ENCODE measurements at places on chromosomes 4 and X.

- DNase-seq: no peak
Measured at GRCh38 chrX:49064303-49064702, 5.5 kb downstream of the CCDC120 start.

DNA sequence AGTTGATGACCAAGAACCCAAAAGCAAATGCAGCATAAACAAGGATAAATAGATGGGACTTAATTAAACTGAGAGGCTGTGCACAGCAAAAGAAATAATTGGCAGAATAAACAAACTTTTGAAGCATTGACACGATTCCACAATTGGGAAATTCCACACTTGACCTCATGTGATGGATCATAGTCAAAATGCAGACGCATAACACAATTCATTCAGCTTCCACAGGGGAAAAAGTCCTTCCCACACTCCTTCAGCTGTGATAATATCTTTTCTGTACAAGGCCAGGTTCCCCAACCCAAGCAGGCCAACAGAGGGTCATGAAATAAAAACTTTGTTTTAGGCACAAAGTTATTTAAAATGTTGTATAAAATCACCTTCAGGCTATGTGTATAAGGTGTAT lies 66.6 kb upstream of the SLIT2 start:
- no peak for DNase-seq

- DNase-seq: no peak
Measured at GRCh38 chr4:104429150-104429741, 65.4 kb downstream of the CXXC4 start.

- no peak for DNase-seq
Measured at GRCh38 chrX:115459883-115460880, 100.8 kb upstream of the PLS3 start.

DNA sequence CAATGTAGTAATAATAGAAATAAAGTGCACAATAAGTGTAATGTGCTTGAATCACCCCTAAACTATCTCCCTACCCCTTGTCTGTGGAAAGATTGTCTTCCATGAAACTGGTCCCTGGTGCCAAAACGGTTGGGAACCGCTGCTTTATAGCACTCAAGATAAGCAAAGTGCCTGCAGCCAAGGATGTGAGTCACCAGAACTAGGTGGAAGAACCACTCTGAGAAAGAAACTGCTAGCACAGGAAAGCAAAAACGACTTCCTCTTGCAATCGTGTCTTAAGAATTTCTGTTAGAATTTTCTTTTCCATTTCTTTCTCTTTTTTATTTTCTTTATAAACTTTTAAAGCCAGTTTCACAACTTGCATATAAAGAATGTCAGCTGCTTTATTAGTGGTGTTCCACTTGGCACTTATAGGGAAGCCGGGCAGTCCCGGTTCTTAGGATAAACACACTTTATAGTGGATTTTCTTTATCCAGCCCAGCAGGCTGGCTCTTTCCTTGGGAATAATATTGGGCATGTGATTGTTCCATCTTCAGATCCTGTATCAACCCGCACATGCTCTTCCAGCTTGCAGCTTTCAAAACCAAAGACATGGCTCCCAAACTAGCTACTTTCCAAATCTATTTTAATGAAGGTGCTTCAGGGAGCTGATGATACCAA lies 32.3 kb upstream of the CXCL8 start:
- no peak for DNase-seq

DNA sequence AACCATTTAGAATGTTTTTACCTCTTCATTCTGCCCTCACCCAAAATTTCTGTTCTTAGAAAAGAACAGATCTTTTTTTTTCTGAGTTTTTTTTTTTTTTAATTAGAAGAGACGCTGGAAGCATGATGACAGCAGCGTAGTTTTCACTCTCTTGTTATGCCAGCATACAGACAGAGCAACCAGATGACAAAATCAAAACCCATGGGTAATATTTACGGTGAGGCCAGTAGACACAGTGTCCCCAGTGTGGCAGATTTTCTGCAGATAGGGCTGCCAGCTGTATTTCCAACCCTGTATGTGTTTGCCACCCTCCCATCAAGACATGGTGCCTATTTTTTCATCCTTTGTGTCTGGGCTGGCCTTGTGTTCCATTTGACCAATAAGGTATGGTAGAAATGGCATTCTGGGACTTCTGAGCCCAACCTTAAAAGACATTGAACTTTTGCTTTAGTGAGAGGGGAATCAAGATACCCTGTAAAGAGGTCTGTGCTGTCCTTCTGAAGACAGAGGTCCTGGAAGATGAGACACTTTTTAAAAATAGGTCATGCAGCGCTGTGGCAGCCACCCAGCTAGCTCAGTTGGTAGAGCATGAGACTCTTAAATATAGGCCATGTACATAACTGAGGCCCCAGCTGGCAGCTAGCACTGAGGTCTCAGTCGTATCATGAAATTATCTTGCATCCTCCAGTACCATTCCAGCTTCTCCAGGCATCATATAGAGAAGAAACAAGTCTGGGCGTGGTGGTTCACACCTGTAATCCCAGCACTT lies 6.7 kb upstream of the ZNF41 start:
- no peak for DNase-seq

GRCh38 chrX:72255445-72255844 lies 16.6 kb upstream of the ERCC6L start:
- DNase-seq: no peak

GRCh38 chrX:38060331-38060878 lies 54.1 kb downstream of the SYTL5 start:
- no peak for DNase-seq

DNA sequence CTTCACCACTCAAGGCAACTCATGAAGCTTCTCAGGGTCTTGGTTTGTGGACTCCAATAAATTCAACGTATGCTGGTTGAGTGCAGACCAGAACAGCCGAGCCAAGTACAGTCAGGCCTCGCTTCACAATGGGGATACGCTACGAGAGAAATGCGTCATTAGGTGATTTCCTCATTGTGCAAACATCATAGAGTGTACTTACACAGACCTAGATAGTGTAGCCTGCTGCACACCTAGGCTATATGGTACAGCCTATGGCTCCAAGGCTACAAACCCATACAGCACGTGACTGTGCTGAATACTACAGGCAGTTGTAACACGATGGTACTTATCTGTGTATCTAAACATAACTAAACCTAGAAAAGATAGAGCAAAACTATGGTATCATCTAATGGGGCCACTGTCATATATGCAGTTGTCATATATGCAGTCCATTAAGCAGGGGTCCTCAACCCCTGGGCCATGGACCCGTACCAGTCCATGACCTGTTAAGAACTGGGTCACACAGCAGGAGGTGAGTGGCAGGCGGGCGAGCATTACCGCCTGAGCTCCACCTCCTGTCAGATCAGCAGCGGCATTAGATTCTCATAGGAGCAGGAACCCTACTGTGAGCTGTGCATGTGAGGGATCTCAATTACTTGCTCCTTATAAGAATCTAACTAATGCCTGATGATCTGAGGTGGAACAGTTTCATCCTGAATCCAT lies 31.5 kb downstream of the RTL5 start:
- no peak for DNase-seq

- DNase-seq: no peak
Measured at GRCh38 chr4:139606579-139607501, 50.8 kb upstream of the SETD7 start.

DNA sequence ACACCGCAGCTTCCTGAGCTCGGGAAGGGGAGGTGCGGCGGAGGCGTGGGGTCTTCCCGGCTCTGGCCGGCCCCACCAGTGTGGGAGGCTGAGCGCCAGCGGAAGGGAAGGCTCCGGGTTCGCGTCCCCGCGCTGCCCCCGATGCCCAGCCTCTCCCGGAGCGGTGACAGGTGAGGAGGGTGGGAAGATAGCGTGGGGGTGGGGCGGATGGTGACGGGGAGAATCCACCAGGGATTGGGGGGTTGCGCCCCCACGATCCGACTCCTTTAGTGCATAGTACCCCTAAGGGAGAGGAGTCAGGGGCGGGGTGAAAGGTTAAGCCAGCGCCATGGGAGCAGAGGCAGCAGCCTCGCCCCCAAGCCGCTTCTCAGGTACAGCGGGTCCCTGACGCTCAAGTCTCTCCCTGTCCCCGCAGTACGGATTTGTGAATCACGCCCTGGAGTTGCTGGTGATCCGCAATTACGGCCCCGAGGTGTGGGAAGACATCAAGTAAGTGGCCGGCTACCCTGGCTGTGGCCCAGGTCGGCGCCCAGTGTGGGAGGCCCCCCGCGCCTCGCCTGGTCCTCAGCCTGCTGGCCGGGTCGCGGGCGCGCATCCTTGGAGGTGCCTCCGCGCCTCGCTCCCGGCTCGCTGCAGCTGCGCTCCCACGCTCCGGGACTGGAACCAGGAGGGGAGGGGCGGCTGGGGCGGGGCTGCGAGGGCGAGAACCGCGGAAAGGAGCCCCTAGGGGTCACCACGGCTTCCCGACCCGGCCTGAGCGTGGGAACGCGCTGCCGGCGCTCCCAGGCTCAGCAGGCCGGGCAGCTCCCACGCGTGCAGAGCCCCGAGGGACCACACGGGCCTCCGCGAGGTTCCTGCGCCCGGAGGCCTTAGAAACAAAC lies 791 bp downstream of the GUCY1B1 start:
- DNase-seq: peak; percentile 11

DNA sequence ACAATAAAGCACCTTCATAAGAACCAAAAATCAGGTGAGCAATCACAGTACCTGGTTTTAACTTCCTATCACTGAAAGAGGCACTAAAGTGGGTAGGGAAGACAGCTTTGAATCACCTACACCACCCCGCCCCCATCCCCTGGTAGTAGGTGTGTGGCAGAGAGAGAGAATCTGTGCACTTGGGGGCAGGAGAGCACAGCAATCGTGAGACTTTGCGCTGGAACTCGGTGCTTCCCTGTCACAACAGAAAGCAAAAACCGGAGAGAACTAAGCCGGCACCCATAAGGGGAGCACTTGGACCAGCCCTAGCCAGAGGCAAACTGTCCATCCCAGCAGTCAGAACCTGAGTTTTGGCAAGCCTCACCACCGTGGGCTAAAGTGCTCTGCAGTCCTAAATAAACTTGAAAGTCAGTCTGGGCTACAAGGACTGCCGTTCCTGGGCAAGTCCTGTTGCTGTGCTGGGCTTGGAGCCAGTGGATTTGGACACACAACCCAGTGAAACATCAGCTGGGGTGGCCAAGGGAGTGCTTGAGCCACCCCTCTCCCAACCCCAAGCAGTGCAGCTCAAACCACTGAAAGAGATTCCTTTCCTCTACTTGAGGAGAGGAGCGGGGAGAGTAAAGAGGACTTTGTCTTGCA lies 32.1 kb downstream of the NDUFB11 start:
- no peak for DNase-seq

GRCh38 chr4:84932462-84932861 lies 34.0 kb downstream of the WDFY3 start:
- no peak for DNase-seq

DNA sequence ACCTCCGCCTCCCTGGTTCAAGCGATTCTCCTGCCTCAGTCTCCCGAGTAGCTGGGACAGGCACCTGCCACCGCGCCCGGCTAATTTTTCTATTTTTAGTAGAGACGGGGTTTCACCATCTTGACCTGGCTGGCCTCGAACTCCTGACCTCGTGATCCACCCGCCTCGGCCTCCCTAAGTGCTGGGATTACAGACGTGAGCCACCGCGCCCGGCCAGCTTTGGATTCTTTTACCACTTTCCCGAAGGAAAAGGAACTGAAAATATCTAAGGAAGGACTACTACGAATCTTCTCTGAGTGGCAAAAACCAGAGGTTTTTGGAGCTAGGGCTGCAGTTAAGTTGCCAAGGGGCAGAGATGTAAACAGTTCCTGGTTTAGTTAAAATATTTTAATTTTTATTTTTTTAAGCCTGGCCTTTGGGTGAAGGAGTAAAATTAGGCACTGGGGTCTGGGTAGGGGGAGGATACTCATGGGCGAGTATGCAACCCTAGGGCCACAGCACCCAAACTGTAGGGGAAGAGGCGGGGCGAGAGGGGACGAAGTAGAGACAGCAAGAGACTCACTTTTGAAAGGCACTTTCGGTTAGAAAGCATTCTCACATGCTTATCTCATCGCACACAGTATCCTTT lies 525 bp upstream of the CISD2 start:
- DNase-seq: peak; percentile 43

DNA sequence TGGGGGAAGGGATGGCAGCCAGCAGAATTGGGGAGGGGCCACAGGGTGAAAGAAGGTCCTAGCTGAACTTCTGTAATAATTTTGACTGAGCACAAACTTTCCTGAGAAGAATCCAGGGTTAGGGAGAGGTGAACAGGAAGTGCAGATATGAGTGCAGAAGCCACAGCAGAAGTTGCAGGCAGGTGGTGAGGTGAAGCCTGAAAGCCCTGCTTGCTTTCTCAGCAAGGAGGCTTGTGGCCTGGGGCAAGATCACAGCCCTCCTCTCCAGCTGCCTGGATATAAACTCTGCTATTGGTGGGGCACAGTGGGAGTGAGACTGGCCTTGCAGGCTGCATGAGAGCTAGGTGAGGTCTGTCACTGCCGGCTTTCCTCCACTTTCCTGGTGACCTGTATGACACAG lies 44.1 kb upstream of the UPRT start:
- DNase-seq: peak; percentile 7

- DNase-seq: no peak
Measured at GRCh38 chrX:124791492-124792095, 445.2 kb downstream of the SH2D1A start.

DNA sequence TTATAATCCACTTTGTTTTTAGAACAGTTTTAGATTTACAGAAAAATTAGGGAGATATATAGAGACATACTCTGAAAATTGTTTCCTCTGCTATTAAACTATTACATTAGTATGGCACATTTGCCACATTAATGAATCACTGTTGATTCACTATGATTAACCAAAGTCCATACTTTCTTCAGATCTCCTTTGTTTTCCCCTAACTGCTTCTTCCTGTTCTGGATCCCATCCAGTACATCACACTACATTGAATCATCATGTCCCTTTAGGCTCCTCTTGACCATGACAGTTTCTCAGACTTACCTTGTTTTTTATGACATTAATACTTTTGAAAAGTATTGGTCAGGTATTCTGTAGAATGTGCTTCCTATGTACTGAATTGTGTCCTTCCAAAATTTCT lies 109.2 kb upstream of the EDNRA start:
- no peak for DNase-seq

DNA sequence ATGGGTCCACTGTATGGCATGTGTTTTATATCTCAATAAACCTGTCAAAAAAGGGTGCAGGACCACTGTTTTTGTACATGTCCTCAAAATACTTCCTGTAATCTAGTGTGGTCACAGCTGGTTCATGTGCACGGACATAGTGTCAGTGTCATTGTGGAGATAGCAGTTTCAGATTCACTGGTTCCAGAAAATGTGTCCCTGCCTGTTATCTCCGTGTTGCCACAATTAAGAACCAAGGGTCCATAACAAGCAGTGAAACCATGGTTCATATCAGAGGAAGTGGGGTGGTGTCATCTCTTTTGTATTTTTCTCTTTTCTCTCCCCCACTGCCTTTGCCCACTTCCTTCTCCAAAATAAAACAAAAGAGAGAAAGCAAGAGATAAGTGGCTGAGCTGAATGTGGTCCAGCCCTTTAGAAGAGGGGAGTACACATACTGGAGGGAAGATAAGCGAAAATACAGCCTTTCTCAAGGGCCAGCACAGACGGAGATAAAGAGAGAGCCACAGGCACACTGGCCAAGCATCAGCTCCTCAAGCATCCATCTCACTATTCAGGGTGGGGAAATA lies 51.2 kb downstream of the TBL1X start:
- no peak for DNase-seq

- no peak for DNase-seq
Measured at GRCh38 chrX:8403988-8404387, 60.6 kb upstream of the VCX3B start.

Data from activated CD4-positive, alpha-beta T cell treated with anti-CD3 and anti-CD28 coated beads for 48 hours (primary cell).